ENCODE measurements at places on chromosomes 2 and 18. TPM values are rescaled to one million over a fixed set of nuclear protein-coding genes. Genes with fewer than 3 reads are reported as not detected.

- DNase-seq: no peak
Observed at GRCh38 chr2:160516547-160517365, 23.1 kb upstream of the RBMS1 start.

- no peak for DNase-seq
Observed at GRCh38 chr2:199602271-199602895, 144.6 kb upstream of the SATB2 start.

GRCh38 chr18:75482880-75483279 lies 55.4 kb upstream of the SMIM21 start:
- DNase-seq: no peak

Gene RGPD4
- 0.40 TPM for total RNA-seq

Gene COL3A1
- total RNA-seq: 191 TPM

GRCh38 chr18:76234676-76235060 lies 260.4 kb downstream of the ZNF516 start:
- DNase-seq: no peak

Measured in sciatic nerve (tissue), 2 donors.